ENCODE measurements at places on chromosomes 6 and 20.

DNA sequence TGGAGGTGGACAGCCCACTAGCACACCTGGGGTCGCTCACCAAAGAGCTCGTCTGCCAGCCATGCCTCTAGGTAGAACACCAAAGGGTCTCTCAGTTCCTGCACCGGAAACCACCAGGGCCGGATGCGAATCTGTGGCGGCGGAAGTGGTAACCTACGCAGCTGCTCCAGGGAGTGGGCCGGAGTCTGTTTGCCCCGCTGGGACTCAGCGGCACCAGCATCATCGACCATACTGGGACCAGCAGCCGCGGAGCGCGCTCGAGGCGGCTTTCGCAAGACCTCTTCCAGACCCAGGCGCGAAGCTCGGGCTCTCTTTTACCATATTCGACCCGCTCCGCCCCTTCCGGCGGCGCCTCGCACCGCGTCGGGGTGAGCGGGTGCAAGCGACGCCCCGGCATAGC, at the start of gene OOEP:
Gene OOEP (minus strand): TSS at position 335 of the 400 bp plus-strand sequence. CDS start 105 bp downstream, at position 230.
- no peak for DNase-seq

GRCh38 chr6:163191704-163192537, 222.6 kb upstream of the QKI start:
- no peak for DNase-seq

- no peak for DNase-seq
Observed at GRCh38 chr6:134394208-134394607, 76.3 kb upstream of the SGK1 start.

GRCh38 chr6:131635384-131636340, 1.4 kb upstream of the ENPP3 start:
- DNase-seq: no peak

DNA sequence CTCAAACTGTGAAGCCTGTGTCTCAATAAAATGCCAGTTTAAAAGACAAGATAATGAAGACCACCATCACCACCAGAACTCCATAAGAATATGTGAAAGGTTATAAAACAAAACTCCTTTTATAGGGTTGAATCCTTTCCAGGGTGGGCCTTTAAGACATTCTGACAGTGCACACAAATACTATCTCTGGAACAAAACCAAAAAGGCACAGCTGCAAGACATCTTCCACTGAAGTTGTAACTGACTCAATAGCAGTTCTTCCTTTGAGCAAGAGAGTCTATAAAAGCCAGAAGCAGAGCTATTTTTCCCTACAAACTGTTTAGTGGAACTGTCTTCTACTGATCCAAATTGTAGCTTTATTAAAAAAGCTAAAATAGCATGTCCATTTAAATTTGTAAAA, 81.6 kb downstream of the EPB41L2 start:
- no peak for DNase-seq

DNA sequence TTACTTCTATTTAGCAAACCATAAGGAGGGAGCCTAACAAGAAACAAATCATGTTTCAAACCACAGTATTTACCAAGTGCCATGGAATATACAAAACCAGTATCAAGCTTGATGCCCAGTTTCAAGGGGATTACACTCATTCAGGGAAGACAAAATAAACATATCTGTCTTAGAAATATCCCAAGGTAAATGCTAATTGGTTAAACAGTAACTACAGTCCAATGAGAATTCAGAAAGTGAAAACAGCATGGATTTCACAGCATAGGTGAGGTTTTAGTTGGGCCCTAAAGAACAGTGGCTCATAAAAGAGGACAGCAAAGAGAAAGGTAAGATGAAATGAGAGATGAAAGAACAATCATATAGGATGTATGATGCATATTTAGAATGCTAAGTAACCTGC, 110.3 kb downstream of the CHD6 start:
- no peak for DNase-seq

DNA sequence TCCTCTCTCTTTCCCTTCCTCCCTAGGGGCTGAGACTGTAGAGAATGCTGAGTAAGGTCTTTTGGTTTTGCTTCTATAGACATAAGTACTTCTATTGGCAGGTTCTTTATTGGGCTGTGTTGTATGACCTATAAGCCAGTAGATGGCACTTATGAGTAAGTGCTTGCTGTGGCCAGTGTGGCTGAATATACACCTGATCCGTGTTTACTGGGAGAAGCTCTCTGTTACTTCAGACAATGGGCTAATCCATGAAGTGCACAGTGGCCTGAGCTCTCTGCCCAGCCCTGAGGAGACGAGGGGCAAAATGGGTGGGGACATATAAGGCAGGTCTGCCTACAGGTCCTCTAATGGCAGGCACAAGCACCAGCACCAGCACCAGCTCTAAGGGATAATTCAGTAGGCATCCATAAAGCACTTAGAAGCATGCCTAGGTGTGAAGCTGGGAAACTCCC, 610.3 kb downstream of the RNF144B start:
- DNase-seq: no peak

GRCh38 chr6:925656-926213, 232.8 kb upstream of the EXOC2 start:
- no peak for DNase-seq

DNA sequence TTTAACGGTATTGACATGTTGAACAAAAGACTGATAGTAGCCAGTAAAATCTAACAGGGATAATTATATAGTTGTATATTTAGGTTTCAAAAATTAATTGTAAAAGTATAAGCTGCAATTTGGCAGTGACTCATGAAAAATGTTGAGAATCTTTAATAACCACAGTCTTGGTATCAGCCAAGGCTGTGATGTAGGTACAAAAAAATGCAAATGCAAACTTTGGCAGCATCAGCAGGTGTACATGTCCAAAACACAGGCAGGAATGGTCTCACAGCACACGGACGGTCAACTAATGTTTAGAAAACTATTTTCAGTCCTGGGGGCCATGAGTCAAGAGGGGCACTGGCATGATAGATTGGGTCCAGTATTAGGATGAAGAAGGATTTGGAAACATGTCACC, 58.5 kb upstream of the BEND3 start:
- DNase-seq: no peak

GRCh38 chr6:158445426-158446085, 114.3 kb upstream of the TMEM181 start:
- DNase-seq: no peak

- DNase-seq: no peak
Observed at GRCh38 chr6:83711958-83712357, 3.1 kb upstream of the SNAP91 start.

DNA sequence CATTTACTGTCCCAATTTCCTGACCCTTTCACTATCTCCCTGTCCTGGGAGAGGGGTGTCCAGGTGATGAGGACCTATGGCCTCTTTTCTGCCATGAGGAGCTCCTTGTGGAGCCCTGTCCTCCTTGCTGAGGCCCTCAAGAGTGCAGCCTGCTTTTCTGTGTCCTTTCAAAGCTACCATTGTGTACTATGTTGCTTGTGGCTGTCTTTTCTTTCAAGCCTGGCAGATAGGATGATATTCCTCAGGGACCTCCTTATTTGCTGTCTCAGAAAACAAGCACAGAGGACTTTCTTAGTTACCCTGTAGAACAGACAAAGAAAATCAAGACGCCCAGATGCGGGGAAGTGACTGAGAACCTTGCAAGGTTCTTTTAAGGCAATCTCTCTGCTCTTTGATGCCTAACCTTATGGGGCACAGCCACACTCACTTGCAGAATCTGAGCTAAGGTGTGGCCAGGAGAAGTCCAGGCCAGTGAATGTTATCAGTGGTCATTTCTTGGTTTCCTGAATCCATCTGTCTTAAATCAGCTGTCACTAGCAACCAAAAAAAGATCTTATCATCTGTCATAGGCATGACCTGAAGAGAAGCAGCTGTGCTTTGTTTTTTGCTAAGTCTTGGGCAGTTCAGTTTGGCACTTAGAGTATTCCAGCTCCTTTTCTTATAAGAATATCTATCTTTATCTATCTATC, 17.2 kb downstream of the CARMIL1 start:
- no peak for DNase-seq

DNA sequence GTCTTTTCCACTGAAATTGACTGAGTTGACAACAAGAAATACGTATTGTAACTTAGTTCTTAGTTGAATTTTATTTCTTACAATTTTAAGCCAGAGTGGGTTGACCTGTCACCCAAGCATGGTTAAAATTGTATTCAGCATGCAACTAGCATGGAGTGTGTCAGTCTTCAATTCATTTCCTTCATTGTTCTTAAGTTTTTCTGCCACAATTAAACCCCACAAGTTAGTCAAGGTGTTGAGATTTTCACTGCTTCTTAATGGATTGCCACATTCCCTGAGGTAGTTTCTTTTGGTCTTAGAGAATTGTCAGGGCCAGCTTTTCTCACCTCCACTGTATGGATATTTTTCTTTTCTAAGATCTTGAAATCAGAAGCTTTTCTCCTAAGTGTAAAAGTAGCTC, 2.1 kb downstream of the PTPN1 start:
- no peak for DNase-seq

GRCh38 chr20:57953638-57954037, 243.8 kb upstream of the PMEPA1 start:
- DNase-seq: no peak

GRCh38 chr20:58328836-58329235, 19.3 kb downstream of the RAB22A start:
- DNase-seq: no peak

- DNase-seq: peak; percentile 28
Observed at GRCh38 chr20:4972506-4973251, 28.6 kb downstream of the SLC23A2 start.

DNA sequence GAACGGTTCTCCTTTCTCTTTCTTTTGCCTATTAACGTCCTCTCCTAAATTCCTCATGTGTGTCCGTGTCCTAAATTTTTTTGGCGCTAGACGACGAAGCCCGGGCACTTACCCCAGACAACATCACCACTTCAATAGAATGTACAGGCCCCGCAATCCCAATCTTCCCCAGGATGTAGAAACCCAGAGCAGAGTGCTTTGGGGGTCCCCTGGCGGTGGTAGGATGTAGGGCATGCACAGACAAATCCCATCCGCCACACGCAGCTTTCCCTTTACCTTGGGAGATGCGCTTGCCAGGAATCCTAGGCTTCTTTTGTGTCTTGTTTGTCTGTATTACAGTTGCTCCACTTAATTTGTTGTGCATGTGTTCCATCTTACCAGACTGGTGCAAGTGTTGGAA, 417.3 kb upstream of the ARID1B start:
- no peak for DNase-seq

GRCh38 chr6:10779076-10779475, 31.5 kb downstream of the TMEM14B start:
- DNase-seq: no peak

GRCh38 chr6:29933955-29934354, 8.4 kb upstream of the HLA-A start:
- DNase-seq: no peak

All from NCI-H1105 (cell line).